ENCODE measurements at places on chromosomes 16 and 17. TPM values are rescaled to one million over a fixed set of nuclear protein-coding genes. Genes with fewer than 3 reads are reported as not detected.

KRT16 gene
- total RNA-seq, result not detected

EFCAB5 gene
- 0.55 TPM for total RNA-seq

TAT gene
- total RNA-seq, result not detected

TNRC6A gene
- total RNA-seq, result 71.5 TPM

C16orf95 gene
- 2.0 TPM for total RNA-seq

GPR179 gene
- total RNA-seq, result not detected
